Mesenchymal stem cell (in vitro differentiated cells and primary cell): ENCODE measurements at places on chromosomes 2 and 18.

- DNase-seq = no peak
These were observed 53.7 kb downstream of the CRACDL start for GRCh38 chr2:98882368-98882767.

DNA sequence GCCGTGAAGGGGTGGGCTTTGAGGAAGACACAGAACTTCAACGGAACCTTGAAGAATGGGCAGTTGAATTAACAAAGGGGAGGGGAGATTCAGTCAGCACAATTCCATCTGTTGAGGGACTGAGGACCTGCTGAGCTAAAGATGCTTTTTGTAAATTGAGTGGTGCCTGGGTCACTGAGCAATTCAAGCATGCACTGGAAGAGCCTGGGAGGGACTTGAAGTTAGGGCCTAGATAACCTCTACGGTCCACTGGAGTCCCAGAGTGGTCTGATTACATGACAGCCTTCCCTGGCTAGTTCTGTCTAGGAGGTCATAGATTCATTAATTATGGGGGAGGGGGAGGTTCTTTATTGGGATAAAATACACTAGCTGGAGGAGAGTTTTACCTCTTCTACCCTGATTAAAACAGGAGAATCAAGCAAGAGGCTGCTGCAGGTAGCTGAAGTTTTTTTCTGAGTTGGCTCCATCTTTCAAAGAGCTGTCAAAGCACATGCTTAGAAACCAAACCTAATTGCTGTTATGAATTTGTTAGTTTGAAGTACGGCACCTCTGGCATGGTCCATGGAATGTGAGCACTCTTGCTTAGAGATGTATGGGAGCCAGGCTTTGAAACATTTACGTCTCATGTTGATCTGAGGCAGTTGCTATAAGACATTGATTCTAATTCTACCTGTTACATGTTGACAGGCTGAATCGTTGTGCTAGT, 290.2 kb downstream of the PRKCE start:
- no peak for DNase-seq

DNA sequence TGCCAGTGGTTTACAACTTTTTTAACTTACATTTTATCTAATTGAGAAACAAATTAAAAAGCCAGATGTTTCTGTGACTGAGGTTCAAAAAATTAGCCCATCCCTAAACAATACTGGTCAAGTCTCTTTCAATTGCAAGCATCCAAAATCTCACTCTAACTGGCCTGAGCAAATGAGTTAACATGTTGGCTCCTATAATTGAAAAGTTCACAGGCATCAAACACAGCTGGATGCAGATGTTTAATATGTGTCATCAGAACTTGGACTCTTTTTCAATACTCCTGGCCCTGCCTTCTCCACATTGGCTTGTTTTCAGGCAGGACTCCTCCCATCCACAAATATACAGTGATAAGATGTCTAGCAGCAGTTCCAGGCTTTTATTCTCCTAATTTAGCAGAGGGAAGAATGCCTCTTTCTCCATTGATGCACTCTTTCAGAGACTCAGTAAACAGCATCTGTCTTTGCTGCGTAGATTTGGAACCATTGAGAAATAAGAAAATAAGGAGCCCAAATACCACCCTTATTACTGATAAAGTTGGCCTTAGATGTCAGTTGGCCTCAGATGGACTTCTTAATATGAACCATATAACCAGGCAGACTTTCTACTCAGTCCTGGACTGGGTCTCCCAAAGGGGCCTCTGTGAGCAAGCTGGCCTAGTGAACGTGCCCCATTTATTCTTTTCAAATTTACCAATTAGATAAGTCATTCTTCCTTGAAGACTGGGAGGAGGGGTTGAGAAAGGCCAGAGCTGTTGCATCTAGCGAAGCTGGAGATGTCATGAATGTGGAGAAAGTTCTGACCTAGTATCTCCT, 30.4 kb upstream of the FN1 start:
- no peak for DNase-seq

GRCh38 chr18:59101830-59102414, 37.8 kb upstream of the SEC11C start:
- no peak for DNase-seq

DNA sequence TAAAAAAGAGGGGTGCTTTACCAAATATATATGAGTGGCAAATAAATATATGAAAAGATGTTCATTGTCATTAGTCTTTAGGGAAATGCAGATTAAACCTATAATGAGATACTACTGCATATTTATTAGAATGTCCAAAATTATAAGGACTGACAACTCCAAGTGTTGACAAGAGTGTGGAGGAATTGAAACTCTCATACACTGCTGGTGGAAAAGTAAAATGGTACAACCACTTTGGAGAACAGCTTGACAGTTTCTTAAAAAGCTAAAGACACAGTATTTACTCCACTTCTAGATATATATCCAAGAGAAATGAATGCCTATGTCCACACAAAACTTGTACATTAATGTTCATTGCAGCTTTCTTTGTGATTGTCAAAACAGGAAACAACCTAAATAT, 50.4 kb downstream of the PLEK start:
- no peak for DNase-seq

- no peak for DNase-seq
These were observed 10.9 kb downstream of the ALS2 start for GRCh38 chr2:201769666-201770373.

DNA sequence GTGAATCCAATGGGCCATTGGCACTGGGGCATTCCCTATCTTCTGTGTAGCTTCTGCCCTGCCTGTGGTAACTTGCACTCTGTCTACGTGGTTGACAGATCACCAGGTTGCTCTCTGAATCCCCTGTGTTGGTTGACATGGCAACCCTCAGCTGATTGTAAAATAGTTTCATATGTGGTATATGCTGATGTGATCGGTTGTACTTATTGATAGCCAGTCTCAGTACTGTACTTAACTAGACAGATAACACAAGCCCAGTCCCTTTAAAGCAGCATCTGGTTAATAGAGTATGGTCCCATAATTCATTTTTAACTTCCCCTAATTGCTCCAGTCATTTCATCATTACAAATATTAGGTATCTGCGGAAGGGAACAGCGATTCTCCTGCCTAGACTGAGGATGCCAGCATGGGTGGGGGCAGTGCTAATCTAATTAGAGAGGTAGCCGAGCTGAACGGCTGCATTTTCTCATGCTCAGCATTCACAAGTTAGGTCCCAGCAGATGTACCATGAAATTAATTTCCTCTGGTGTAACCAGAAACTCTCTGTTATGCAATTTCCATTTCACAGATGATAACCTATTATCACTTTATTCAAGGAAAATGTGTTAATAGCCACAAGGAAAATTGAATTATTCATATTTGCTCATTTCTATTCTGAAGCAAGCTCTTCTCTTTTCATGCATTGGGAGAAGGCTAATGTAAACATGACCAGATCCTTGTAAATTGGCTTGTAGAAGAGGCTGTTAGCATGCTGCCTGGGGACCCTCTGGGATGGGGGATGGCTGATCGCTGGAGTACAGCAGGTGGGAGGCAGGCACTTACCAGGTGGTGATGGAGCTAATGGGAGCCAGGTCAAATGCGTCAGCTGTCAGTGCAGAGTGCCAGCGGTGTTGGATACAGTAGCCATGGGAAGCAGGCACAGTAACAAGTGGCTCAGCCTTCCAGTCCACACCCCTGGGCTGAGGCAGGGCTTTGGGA, 608.3 kb downstream of the GALR1 start:
- no peak for DNase-seq

DNA sequence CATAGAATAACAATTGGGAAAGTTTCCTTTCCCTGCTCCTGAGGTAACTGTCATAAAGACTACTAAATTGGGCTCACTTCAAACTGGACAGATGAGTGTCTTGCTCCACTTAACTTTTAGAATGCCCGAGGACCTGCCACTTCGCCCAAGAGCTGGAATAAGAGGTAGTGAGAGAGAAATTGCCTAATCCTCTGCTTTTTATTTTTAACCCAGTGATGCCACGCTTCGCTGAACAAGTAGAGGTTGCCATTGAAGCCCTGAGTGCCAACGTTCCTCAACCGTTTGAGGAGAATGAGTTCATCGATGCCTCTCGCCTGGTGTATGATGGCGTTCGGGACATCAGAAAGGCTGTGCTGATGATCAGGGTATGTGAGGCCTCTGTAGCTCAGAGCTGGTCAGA, 269.4 kb upstream of the LRRTM1 start:
- no peak for DNase-seq

DNA sequence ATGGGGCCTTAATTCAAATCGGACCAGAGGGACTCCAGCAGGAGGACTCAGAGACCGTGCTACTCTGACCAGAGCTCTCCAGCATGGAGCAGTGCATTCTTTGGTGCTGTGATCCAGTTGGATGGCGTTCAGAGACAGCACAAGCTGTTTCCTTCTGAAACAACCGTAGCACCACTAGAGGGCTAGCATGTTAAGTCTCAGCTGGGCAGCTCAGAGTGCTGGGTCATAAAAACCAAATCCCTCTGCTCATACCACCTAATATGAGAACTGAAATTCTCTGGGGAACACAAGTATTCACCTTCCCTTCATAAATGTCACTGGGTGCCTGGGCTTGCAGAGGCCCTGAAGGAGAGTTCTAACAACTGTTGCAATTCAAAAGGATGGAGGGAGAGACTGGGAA, 97.7 kb upstream of the TFCP2L1 start:
- no peak for DNase-seq

DNA sequence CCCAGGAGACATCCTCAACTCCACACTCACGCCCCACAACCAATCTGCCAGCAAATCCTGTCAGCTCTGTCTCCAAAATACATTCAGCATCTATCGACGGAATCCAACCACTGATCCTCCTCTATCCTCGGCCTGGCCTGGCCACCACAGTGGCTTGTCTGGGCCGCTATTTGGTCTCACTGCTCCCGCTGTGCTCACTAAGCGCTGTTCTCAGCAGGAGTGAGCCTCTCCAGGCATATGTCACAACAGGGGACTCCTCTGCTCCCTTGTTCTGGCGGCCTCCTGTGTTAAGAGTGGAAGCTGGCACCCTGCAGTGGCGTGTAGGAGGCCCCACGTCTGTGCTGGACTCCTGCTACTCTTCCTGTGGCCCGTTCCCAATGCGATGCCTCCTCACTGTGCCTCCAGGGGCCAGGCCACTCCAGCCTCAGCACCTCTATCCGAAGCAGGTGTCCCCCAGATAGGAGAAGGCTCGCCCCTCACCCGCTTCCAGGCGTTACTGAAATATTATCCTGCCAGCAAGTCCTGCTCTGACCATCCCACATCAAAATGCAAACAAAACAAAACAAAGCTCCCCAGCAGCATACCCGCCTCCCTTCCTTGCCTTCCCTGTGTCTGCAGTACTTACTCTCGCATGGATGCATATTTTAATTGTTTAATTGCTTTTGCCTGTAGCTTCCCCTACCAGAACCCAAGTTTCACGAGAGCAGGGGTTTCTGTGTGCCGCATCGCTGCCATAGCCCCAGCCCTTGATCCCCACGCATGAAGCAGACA, 39.9 kb downstream of the CENPO start:
- DNase-seq = no peak

DNA sequence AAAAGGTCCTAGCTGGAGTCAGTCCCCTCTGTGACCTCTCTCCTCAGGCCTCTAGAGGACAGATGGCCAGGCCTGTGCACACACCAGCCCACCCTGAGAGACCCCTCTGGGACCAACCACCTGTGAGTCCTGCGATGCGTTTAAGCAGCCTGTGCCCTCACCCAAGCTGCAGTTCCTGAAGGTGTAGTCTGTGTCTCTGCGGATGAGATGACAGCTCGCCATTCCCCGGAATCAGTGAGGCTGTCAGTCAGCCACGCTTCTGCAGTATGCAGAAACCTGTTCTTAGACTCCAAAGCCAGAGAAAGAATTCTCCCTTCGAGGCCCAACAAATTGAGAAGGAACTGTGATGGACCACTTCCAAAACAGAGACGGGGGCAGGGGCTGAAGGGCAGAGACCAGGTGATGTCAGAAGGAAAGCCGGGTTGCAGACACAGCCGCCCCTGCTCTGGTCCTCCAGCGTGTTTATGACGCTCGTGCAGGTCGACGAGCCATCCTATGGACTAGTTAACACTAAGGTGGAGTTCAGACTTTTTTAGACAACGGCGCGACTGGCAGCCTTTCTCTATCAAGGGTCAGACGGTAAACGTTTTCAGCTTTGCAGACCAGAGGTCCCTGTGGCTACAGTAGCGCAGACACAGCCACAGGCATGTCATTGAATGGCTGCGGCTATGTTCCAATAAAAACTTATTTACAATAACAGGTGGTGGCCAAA, 10.2 kb downstream of the MTERF4 start:
- no peak for DNase-seq

- peak; percentile 89 for DNase-seq
These were observed 84.7 kb upstream of the EML6 start for GRCh38 chr2:54638774-54639187.
